ENCODE measurements at places on chromosomes 2 and 18. TPM values are rescaled to one million over a fixed set of nuclear protein-coding genes. Genes with fewer than 3 reads are reported as not detected.

Gene PROC
- total RNA-seq, result not detected

Gene SLC19A3
- total RNA-seq, result 1.9 TPM

Gene MTX2
- 28.4 TPM for total RNA-seq

Gene SPATA3
- total RNA-seq, result not detected

Gene WDR75
- 43.0 TPM for total RNA-seq
